ENCODE measurements at places on chromosomes 3 and 15.
A peak's percentile ranks its signal among the peaks of the same experiment; 100 is the strongest.

DNA sequence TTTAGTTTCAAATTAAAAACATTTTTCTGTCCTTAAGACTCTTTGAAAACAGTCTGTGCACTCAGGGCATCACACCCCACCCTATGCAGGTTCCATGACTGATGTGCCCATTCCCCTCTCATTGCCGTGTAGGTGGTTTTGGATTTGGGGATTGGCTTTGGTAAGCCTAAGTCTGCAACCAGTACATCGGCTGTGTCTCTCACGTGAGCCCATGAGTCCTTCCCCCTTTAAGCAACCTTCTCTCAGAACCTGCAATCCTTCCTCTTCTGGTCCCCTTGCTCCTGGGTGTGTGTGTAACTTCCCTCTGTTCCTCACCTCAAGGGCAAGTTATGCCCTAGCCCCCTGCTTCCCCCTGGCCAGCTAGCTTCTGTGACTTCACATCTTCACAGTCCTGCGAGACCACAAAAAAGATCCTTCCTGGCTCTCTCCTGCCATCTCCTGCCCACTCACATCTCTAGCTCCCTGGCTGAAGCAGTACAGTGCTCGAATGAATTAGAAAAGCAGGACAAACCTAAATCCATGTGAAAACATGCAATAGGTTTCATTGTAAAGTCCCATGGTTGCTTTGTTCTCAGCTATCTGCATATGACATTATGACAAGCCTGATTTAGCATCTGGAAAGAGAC, 126.7 kb downstream of the UACA start:
- peak; percentile 53 for DNase-seq

DNA sequence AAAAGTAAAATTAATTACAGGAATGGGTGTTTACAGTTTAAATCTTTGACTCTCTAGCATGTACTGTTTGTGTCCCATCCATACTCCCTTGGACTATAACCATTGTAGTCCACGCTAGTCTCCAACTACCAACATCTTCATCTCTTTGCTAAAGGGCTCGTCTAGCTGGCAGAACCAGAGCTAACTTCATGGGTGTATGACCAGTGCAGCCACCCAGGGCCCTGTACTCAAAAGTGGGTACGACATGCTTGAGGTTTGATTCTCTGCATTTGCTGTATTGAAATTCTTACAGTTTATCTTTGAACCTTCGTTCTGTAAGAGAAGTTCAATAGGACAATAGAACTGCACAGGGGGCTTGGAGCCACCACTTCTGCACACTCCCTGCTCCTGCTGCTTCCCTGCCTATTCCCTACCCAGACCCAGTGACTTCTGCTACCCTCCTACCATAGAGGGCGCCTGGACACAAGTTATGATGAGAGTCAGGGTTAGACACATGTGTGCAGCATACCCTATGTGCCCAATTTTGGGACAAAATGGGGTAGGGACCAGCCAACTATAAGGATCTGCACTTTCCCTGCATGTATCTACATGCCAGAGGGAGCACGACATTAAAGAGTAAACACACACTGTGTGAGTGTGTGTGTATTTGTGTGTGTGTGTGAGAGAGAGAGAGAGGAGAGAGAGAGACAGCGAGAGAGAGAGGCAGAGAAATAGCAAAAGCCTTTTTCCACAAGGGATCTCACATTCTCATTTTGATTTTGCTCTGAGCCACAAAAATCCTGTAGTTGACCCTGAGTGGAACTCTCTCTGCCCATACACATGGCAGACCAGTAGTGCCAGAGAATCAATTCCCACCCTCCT, 59.0 kb upstream of the NECTIN3 start:
- no peak for DNase-seq

DNA sequence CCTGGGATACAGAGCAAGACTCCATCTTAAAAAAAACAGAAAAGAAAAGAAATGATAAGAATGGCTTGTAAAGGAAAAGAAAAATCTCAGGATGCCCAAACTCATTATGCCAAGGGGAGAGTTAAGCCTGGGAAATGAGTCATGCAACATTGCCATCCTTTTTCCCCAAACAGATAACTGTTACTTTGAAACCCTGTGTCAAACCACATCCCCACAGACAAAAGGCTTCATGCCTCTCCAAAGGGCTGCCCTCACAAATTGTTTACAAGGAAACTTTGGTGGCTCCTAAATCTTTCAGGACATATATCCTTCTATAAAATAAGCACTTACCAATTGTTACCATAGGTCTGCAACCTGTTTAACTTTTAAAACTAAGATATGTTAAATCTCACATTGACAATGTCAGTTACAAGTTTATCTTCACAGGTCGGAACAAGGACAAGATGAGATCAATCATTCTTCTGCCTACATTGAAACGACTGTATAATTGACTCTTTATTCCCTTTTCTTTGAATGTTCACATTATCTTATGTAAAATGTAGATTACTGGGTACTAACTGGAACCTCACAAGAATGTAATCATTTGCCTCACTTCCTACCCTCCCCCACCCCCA, 18.6 kb upstream of the SENP7 start:
- DNase-seq = no peak

DNA sequence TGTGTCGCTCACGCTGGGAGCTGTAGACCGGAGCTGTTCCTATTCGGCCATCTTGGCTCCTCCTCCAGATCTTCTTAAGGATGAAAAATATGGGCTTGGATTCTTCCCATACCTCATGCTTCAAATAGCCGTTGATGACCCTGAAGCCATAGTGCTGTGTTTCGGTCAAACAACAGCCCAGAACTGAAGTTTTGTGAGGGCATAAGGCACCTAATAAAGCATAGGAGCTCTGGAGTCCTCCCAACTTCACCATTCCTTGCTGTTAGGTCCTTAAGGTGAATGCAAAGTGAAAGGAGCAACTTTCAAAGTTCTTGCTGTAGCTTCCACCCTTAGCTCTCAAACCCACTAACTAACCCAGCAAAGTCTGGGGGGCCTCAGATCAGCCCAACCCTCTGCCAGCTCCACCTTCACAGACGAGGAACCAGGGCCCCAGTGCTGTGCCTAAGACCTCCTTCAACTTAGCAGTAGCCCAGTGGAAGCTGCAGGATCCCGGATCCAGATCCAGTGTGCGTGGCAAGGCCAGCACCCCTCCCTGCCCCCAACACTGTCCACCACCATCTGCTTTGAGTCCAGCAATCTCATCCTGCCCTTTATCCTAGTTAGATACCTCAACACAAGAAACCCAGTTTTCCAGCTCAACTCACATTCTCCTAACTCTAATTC, at the start of gene GRK7:
Gene GRK7, plus strand, starts transcription at position 321 of the 663 bp plus-strand sequence. CDS start 14,877 bp downstream, outside the sequence.
- no peak for DNase-seq

DNA sequence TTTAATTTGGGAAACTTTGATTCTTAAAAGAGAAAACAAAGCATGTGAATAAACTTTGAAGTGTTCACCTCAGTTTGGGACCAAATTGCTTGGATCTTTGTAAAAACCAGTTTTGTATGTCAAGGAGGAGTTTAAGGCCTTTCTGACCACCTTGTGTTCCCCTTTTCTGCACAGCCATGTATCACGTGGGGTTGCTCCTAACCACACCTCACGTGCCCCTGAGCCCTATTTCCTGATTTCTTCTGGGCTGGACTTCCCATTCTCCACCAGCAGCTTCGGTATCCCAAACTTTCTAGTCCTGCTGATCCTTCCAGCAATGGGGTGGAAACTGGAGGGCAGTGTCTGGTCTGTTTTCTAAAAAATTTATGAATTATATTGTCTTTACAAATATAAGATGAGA, 76.4 kb upstream of the STT3B start:
- no peak for DNase-seq

- DNase-seq = peak; percentile 39
Observed at GRCh38 chr15:90306560-90306959, 41.1 kb downstream of the NGRN start.

DNA sequence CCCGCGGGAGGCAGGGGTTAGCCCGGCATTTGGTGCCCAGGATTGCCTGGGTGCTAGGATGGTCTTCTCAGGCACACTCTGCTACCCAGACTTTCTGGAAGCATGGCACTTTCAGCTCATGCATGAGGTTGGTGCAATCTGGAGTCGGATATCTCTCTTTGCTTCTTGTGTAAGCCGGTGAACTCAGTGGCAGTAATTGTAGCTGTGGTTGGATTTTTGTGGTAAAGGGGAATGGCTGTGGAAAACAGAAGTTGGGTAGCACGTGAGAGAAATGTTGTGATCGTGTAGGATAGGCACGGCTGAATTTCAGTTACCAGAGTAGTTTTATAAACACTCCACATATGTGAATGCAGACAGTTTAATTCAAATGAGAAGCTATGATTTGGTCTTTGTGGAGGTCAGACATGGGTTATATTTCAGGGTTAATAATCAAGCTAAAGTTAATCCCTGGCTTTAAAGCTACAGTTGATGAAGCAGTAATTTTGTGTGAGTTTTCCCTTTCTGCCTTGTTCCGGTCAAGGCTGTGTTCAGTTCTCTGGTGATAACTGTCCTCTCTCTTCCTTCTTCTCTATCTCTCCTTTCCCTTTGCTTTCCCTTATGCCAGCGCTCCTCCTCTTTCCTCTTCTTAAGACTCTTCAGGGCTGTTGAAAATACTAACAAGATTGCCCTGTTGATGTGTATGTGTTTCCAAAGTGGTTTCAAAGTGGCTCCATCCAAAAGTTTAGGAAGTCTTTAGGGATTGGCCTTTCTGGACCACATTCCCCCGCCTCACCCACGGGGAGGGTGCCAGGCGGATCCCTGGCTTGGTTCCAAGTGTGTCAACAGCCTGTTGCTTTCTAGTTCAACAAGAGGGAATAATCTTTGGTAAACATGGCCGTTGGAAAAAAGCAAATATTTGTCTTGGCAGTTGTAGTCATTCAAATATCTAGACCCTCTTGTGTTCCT, 404.6 kb upstream of the C2CD4B start:
- peak; percentile 17 for DNase-seq
